ENCODE measurements at places on chromosomes 2 and 18.

- DNase-seq, result no peak
Observed at GRCh38 chr2:229153267-229153666, 117.8 kb downstream of the PID1 start.

DNA sequence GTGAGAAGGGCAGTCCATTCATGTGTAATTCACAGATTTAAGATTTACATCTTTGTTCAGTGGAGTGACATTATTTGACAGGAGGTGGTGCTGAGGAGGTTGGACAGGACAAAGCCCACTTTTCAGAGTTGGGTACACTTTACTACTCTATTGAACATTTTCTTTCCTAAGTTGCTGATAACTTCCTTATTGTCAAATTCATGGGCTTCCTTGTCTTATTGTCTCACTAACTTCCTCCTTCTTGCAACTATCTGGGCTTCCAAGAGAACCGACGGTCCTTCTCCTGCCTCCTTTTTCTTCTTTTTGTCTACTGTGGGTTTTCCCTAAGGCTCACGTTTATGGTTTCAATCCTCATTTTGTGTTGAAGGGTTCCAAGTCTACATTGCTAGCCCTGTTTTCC is 67.7 kb upstream of the DNMT3A start:
- no peak for DNase-seq

GRCh38 chr2:239389414-239390329 is 11.1 kb downstream of the HDAC4 start:
- DNase-seq, result no peak

- no peak for DNase-seq
Observed at GRCh38 chr2:201733544-201733943, 35.1 kb upstream of the MPP4 start.

GRCh38 chr2:215619022-215619958 is 183.4 kb upstream of the FN1 start:
- no peak for DNase-seq

DNA sequence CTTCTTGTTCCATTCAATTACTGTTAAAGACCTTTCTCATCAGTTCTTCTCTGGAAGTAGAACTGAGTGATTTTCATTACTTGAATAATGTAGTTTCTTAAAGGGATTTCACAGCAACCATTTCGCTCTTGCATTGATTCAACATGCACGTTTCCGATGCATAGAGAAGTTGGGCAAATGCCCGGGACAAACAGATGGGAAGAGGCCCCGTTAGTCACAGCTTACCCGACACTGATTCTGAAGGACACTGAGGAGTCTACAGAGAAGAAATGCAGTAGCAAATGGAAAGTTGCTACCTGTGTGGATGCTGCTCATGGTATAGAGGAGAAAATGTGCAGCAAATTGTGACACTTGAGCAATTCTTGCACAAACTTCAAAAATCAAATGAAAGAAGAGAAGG is 32.3 kb upstream of the GCG start:
- DNase-seq, result no peak

GRCh38 chr2:85751627-85752026 is 2.2 kb upstream of the ATOH8 start:
- no peak for DNase-seq

DNA sequence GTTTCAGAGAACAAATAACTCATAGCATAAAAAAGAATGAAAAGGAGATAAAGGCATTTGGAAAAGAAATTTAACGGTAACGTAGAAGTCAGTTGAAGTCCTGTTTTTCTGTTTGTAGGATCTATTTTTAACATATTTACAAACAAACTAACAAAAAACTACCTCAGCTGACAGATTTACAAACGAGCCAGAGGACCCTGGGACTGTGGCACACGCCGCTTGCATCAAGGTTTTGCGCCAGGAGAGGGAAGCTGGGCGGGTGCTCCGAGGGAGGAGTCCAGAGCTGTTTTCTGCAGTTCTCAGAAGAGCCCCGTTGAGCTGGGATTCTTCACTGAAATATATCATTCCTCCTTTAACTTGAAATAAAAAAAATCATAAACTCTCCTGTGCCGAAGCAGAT is 13.6 kb upstream of the TMEM18 start:
- no peak for DNase-seq

- no peak for DNase-seq
Observed at GRCh38 chr18:58369616-58370015, 259.3 kb downstream of the ALPK2 start.

DNA sequence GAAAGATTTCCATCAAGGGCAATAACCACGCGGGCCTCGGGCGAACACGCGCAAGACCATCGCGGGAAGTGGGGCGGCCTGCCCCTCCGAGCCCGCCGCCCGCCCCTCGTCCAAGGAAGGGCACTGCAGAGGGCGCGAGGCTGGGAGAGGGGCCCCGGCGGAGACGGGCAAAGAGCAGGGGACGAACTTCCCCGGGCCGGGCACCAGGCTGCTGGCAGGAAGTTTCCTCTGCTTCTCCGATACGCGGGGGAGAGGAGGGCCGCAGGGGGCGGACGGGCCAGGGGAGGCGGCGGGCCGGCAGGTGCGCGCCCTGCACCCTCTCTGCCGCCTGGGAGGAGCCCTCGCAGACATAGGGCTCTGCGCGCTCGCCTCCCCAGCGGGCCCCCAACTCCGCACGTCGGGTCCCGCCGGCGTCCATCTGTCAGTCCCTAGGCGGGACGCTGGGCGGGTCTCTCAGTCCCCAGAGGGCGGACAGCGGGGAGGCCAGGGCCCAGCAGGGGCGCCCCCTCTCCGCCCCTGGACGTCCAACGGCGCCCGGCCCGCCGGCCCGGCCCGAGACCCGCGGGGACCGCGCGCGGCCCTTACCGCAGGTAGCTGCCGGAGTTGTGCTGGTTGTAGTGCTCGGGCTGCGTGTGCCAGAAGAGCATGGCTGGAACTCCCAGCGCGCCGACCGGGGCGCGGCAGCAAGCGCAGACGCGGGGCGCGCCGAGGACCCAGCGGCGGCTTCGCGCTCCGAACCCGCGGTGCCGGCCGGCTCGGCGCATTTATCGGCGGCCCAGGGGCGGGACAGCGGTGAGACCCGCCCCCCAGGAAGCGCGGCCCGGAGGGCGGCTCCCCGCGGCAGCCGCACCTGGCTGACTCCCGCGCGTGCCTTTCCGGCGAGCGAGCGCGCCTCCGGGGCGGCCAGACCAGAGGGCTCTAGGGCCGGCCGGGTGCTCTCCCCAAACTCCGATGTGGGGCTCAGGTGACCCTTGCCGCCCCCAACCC is at the start of gene TFCP2L1:
TFCP2L1 (minus strand) TSS at position 740 of the 987 bp plus-strand sequence; CDS start at position 647, 93 bp downstream.
- peak; percentile 69 for DNase-seq

DNA sequence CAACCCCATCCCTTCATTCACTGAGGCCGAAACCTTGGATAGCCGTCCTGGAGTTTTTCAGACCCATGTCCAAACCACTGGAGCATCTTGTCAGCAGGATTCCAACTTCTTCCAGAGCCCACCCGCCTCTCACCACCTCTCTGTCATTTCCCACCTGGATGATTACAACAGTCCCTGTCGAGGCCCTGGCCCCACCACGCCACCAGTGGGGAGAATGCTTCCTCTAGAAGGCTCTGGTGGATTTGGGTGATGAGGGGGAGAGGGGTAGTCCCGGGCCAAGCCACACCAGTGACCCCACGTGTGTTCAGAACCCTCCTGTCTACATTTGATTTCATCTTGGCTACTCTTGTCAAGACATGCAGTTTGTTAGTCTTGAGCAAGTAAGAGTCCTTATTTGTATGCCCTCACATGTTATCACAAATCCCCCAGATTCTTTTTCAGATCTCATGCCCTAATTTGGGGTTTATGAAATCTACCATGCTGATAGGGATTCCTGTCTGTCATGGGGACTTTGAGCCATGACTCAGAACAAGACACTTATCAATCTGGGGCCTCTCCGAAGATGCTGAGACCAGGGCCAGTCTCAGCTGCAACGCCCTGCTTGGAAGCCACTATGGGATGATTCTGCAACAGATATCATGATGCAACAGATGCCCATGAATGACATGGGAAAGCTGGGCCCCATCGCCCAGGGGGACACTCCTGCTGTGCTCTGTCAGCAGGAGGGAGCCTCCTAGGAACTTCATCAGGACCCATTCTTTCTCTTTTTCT is 186.1 kb downstream of the ZFP36L2 start:
- no peak for DNase-seq

DNA sequence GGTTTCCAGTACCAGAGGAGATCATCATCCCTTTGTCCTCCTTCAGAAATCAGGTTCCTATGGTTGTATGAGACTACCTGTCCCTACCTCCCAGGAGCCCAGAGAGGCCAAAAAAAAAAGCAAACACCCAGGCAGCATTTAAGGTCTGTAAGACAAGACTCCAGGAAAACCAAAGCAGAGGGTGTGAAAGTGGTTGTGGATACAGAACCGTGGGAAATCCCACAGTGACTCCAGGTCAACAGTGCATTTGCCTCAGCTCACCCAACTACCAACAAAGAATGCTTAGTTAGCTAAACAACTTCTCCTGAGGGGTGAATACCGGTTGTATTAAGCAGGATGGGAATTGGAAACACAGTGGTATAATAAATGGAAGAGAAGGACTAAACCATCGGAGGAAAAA is 83.6 kb downstream of the LBH start:
- no peak for DNase-seq

GRCh38 chr2:25517701-25518100 is 155.7 kb downstream of the DTNB start:
- no peak for DNase-seq

GRCh38 chr18:3058328-3059191 is 45.6 kb upstream of the LPIN2 start:
- no peak for DNase-seq

- DNase-seq, result no peak
Observed at GRCh38 chr18:57855551-57855950, 52.4 kb upstream of the ATP8B1 start.
